ENCODE measurements at places on chromosomes 4 and X. TPM values are rescaled to one million over a fixed set of nuclear protein-coding genes. Genes with fewer than 3 reads are reported as not detected.

DNA sequence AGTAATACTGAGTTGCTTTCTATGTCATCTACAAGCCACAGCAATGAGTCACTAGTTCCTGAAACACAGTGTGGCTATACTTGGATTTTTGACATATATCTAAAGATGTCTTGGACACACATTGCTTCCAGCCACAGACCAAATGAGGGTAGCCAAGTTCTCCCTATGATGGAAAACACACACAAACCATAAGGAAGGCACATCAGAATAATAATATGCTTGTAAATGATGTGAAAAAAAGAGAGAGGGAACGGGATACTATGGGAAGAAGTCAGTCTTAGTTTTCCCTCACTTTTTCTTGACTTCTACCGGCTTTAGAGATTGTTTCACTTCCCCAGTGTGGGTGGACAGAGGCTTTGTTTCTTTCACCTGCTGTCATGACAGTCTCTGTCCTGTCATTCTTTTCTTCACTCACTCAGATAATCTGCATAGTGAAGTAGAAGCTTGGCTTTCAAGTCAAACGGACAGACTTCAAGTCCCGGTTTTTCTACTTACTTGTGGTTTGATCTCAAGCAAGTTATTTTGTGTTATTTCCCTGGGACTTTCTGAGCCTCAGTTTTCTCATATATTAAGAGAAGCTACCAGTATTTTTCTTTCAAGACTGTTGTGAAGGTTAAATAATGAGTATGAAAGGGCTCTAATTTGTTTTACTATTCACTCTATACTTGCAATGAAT is 34.7 kb downstream of the P2RY10 start:
- DNase-seq: no peak

- DNase-seq: no peak
Measured at GRCh38 chr4:168870004-168870403, 140.1 kb downstream of the CBR4 start.

GRCh38 chr4:48139691-48140090 is 5.6 kb upstream of the TXK start:
- peak; percentile 1 for DNase-seq

- DNase-seq: no peak
Measured at GRCh38 chr4:69490271-69490670, 5.4 kb downstream of the UGT2B4 start.

- DNase-seq: no peak
Measured at GRCh38 chrX:30613721-30614120, 36.2 kb upstream of the TASL start.

TEX13C gene
- total RNA-seq: under 0.01 TPM

ODAM gene
- not detected for total RNA-seq

CCDC149 gene
- 20.9 TPM for total RNA-seq

STATH gene
- not detected for total RNA-seq

CA5B gene
- total RNA-seq: 7.0 TPM

USP17L27 gene
- not detected for total RNA-seq

DGKQ gene
- total RNA-seq: 6.7 TPM

SAT1 gene
- total RNA-seq: 58.3 TPM

MAGEB1 gene
- total RNA-seq: not detected

Measured in occipital lobe (tissue), 3 donors.